Iris pigment epithelial cell (primary cell): ENCODE measurements at places on chromosomes 12 and 14.

- DNase-seq = no peak
Observed at GRCh38 chr12:10633541-10633940, 20.1 kb upstream of the MAGOHB start.

DNA sequence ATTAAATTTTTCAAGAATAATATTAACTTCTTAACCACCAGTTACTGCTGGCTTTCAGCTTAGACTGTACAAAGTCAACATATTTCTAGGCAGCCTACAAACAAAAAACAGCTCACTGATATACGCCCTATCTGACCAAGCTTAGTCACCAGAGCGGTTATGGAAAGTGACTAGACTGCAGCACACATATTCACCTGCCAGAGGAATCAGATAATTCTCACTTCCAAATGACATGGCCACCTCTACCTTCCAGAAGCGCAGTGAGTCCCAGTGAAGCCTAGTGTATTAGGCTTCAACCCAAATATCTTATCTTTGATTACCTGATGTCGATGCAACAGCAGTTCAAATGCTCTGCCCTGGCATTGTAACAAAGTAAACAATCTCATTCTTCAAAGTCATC is 8.5 kb downstream of the STXBP6 start:
- no peak for DNase-seq

GRCh38 chr14:104267895-104268294 is 129.5 kb downstream of the KIF26A start:
- no peak for DNase-seq

DNA sequence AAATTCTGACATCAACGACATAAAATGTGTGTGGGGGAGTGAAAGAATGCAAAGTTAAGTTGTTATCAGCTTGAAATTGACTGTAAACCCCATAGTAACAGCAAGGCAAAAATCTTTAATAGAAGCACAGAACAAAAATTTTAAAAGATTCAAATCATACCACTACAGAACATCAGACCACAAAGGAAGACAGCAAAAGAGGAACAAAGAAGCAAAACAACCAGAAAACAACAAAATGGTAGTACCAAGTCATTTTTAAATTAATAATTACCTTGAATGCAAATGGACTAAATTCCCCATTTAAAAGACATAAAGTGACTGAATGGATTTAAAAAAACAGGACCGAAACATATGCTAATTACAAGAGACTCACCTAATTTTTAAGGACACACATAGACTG is 31.3 kb downstream of the A2M start:
- DNase-seq = no peak

GRCh38 chr14:20755037-20755436 is 9.3 kb downstream of the EDDM3A start:
- no peak for DNase-seq

DNA sequence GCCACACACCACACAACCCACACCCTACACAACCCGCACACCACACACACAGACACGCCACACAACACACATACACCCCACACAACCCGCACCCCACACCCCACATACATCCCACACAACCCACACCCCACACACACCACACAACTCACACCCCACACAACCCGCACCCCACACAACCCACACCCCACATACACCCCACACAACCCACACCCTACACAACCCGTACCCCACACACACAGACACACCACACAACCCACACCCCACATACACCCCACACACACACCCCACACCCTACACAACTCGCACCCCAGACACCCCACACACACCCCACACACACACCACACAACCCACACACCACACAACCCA is 78.5 kb downstream of the NOC4L start:
- DNase-seq = no peak
